ENCODE measurements at places on chromosomes 11 and 22. TPM values are rescaled to one million over a fixed set of nuclear protein-coding genes. Genes with fewer than 3 reads are reported as not detected.

TRIM64 gene
- not detected for total RNA-seq

PGA3 gene
- not detected for total RNA-seq

SCN4B gene
- 2.3 TPM for total RNA-seq

OR4D11 gene
- total RNA-seq, result not detected

TUBA8 gene
- 1.6 TPM for total RNA-seq

UBE4A gene
- 24.1 TPM for total RNA-seq

SPA17 gene
- 1.3 TPM for total RNA-seq

OR10AG1 gene
- total RNA-seq, result not detected

OR52I2 gene
- total RNA-seq, result not detected

TSPAN18 gene
- 2.7 TPM for total RNA-seq

BEST1 gene
- total RNA-seq, result 0.43 TPM

TRIM21 gene
- 4.9 TPM for total RNA-seq

TMEM132A gene
- 3.5 TPM for total RNA-seq

POLD4 gene
- 50.8 TPM for total RNA-seq

MFRP gene
- total RNA-seq, result not detected

PYGM gene
- total RNA-seq, result 0.28 TPM

TP53I11 gene
- 25.9 TPM for total RNA-seq

C11orf42 gene
- not detected for total RNA-seq

CDC42BPG gene
- total RNA-seq, result 16.8 TPM

MS4A1 gene
- 0.15 TPM for total RNA-seq

BRSK2 gene
- total RNA-seq, result 53.0 TPM

PARVG gene
- total RNA-seq, result 17.0 TPM

ST13 gene
- 142 TPM for total RNA-seq

OR8D1 gene
- total RNA-seq, result not detected

RASGRP2 gene
- total RNA-seq, result 2.5 TPM

PLAAT4 gene
- 5.6 TPM for total RNA-seq

HEPN1 gene
- not detected for total RNA-seq

RASL10A gene
- 0.42 TPM for total RNA-seq

CRYBB2 gene
- total RNA-seq, result not detected

THY1 gene
- total RNA-seq, result 2.2 TPM

TTC36 gene
- 0.64 TPM for total RNA-seq

CATSPER1 gene
- total RNA-seq, result 0.41 TPM

CCDC89 gene
- not detected for total RNA-seq

SLCO2B1 gene
- 31.0 TPM for total RNA-seq
